ENCODE measurements at places on chromosomes 3 and 15.

GRCh38 chr3:197417911-197418618, 119.7 kb upstream of the DLG1 start:
- DNase-seq = no peak

DNA sequence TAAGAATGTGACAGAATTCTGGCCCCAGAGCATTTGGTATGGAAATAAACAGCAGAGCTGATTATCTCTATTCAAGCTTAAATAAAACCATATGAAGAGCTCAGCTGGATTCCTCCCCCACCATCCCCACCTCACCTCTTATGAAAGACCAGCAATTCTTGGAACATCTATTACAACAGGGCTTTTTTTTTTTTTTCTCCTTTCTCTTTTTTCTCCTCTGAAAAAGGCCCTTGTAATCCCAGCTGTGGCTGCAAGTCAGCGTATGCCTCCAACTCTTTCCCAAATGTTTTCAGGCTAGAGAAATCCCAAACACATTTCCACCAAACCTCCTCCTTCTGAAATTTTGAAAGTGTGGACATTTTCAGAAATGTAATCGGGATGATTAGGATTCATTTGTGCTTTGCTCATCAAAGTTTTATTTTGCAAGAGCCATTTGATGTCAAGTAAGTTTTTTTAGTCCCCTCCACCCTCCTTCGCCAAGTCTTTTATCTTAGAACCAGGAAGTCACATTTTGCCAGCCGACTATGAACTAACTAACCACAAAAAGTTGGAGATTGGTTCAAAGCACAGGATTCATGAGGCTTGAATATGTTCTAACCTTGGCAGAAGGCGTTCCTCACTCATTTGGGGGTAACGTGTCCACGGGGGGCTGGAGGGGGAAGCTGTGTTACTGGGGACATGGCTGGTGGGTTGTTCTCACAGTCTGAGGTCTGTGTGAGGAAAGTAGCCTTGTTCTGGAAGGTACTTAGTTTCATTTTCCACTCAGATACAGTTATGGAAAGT, 142.0 kb upstream of the PDZRN3 start:
- no peak for DNase-seq

DNA sequence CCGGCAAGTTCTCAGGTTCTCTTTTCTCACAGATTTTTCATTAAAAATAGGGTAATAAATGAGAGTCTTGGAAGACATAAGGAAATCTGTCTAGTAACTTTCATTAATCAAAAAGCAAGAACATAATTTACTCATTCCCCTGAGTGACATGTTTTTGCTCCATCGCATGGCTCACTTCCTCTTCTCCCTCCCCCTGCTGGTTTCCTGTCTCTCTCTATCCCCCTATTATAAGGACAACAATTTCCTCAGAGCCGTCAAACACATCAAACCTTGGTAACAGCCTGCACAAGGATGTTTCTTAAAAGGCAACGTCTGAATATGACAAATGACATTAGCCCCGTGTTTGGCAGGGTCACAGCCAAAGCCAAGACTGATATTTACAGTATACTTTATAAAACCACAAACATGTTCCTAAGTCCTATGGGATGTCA, 1149.6 kb downstream of the IGSF11 start:
- no peak for DNase-seq

DNA sequence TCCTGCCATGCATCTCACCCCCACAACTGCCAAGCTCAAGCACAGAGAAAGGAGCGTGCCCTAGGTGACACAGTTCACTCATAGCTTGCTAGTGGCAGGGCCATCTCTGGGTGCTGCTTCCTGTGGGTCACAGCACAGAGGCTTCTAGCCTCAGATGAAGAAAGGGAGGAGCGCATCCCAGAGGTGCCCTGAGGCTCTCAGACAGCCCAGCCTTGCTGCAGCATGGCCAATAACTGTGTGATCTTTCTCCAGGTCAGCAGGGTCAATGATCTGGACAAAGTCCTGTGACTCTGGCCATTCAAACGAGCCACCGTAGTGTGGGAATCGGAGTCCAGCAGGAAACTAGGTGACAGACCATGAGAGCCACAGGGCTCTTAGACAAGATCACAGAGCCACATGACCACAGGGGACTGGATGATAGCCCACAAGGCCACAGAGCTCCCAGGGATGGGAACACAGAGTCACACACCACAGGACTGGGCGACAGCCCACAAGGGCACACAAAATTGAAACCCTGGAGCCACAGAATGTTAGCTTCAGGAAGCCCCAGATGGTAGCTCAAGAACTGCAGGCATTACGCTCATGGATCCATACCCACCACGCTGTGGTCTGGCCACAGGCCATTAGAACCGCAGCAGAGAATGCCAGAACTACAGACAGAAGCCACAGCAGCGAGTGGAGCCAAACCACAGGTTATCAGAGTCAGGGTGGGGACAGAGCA, 25.9 kb upstream of the GRIP2 start:
- DNase-seq = no peak

GRCh38 chr3:63462732-63463131, 184.6 kb downstream of the SYNPR start:
- no peak for DNase-seq

DNA sequence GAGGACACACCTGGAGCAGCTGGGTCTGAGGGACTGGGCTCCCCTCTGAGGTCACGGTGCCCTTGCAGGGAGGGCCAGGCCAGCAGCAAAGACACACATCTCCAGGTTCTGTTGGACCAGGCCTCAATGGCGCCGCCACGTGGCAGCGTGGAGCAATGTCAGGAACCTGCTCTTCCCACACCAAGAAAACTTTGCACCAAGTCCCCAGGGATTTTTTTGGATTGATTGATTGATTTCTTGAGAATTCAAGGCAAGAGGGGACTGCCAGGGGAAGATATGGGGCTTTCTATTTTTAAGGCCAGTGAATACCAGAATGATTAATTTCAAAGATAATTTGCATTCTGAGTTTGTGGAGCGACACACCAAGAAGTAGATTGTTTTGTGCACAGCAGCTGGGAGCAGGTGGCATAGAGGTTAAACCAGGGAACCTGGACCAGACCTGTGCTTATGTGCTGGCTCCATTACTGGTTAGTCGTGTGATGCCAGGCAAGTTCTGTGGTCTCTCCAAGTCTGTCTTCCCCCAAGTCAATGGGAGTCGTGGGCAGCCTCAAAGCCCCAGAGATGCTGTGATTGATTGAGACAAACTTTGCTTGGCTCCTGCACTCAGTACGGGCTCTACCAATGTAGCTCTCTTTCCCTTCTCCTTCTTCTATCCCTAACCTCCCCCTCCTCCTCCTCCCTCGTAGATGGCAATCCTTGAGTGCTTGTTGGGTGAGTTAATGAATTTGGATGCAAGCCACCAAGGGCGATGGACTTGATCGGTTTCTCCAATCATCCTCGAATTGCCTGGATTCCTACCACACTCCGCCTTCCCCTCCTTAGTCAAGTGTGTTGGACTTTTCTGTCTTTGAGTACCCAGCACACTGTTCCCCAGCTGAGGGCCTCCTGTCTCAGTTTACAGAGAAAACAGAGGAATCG, 96.2 kb upstream of the TRPM1 start:
- DNase-seq = no peak

DNA sequence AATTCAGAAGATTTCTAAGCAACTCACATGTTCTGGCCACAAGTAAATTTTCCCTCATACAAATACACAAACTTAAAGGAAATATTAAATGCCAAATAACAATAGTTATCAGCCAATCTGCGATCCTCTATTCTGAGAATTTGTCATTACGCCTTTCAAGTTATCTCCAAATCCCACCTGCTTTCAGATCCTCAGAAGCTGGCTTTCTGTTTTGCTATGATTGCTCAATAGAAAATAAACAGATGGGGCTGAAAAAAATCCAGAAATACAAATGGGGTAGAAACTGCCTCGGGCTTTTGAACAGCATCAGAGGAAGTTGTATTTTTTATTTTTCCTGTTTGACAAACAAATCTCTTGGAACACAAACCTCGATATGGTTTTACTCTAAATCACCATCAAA, 74.0 kb upstream of the CNTN4 start:
- DNase-seq = no peak

DNA sequence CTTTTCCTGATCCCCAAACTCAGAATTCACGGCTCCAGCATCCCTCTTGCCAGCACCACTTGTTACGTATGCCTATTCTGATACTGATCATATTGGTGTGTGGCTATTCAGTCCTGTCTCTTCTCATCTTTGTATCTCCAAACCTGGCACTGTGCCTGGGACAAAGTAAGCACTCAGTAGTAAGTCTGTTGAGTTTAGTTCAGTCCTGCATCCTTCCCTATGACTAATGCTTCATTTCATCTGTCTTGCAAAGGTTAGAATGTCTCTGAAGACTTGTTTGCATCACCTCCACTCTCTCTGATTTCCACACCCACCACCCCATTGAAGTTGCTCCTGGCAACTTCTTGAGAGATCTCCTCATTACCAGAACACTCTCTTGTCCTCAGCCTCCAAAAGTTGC, 80.3 kb downstream of the HMG20A start:
- DNase-seq = no peak

GRCh38 chr15:63497642-63498467, 6.5 kb upstream of the USP3 start:
- no peak for DNase-seq

- DNase-seq = no peak
Measured at GRCh38 chr3:87121856-87122255, 105.3 kb upstream of the CHMP2B start.

GRCh38 chr3:171995486-171995885, 43.9 kb upstream of the FNDC3B start:
- no peak for DNase-seq

- no peak for DNase-seq
Measured at GRCh38 chr15:91521996-91522395, 331.5 kb upstream of the SLCO3A1 start.

GRCh38 chr3:37291275-37291700, 116.9 kb upstream of the LRRFIP2 start:
- no peak for DNase-seq

Measured in stimulated activated CD8-positive, alpha-beta memory T cell treated with anti-CD3 and anti-CD28 coated beads, Interleukin-7, amount 100 ng/mL, for 4 hours (primary cell).